Hippocampal formation (tissue), 2 donors: ENCODE measurements at places on chromosomes 12 and 14.

GRCh38 chr12:20450591-20451180 lies 82.3 kb downstream of the PDE3A start:
- DNase-seq: no peak

DNA sequence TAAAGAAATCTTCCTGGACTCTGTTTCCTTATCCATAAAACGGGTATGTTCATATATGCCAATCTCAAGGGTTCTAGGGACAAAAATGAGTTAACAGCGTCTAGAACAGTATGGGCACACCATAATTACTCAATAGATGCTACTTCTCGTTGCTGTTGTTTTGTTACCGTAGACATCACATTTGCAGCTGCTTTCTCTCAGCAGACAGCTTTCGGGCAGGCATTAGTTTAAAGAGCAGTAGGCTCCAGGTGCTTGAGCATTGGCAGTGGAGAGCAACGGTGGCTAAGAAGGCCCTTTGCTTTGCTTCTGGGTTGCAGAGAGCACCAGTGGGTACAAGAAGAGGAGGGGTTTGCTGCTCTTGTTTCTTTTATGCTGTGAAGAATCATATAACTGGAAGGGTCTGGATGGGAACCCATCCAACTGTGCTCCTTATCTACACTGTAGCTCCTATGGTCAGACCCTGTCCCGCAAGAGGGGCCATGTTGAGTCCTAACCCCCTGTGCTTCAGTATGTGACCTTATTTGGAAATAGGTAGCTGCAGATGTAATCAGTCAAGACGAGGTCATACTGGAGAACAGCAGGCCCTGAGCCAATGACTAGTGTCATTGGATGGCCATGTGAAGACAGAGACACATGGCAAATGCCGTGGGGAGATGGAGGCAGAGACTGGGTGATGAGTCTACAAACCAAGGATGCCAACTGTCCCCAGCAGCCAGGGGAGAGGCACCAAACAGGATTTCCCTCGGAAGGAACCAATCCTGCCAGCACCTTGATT lies 120.0 kb downstream of the RBM19 start:
- DNase-seq: no peak

- no peak for DNase-seq
These were observed 1.2 kb downstream of the MMP17 start for GRCh38 chr12:131829356-131829747.

DNA sequence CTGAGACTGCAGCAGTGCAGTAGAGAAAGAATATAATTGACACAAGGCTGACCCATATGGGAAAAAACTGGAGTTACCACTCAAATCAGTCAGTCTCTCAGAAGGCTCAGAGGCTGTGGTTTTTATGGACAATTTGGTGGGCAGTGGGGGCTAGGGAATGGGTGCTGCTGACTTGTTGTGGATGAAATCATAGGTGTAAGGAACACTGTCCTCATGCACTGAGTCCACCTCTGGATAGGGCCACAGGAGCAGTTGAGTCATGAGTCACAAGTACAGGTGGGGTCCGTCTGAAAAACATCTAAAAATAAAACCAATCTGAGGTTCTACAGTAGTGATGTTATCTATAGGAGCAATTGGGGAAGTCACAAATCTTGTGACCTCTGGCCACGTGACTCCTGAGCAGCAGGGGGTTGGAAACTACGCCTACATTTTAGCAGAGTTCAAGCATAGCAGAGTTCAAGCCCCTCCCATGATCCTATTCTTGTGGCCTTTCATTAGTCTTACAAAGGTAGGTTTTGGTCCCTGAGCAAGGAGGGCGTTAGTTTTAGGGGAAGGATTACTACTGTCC lies 18.1 kb upstream of the SGPP1 start:
- DNase-seq: no peak

- DNase-seq: no peak
These were observed 14.8 kb upstream of the DHRS2 start for GRCh38 chr14:23621204-23621931.

- no peak for DNase-seq
These were observed 243.0 kb downstream of the TTC8 start for GRCh38 chr14:89067293-89067972.

- no peak for DNase-seq
These were observed 8.1 kb downstream of the APPL2 start for GRCh38 chr12:105227879-105228278.

DNA sequence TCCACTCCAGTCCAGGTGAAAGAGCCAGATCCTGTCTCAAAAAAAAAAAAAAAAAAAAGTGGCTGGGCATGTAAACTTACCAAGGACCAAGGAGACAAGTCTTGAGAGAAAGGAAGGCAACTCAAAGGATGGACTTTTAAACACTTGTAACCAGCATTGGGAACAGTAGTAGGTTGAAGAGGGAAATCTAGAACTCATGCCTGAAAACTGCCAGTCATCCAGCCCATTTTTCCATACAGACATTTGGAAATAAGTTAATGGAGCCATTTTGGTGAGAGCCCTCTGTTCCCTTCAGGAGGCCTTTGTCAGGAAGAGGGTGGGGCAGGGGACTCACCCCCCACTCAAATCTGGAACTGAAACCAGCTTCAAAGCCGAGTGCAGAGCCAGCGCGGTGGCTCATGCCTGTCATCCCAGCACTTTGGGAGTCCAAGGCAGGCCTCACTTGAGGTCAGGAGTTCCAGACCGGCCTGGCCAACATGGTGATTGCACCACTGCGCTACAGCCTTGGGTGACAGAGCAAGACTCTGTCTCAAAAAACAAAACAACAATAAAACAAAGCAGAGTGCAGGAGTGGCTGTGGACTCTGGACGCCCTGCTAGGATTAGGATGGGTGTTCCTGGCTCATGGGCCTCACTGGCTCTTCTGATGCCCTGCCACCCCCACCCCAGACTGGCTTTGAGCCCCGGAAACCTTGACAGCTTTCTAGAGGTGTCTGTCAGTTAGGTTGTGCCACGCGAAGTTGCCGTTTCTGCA lies 1.6 kb upstream of the MLXIP start:
- no peak for DNase-seq

DNA sequence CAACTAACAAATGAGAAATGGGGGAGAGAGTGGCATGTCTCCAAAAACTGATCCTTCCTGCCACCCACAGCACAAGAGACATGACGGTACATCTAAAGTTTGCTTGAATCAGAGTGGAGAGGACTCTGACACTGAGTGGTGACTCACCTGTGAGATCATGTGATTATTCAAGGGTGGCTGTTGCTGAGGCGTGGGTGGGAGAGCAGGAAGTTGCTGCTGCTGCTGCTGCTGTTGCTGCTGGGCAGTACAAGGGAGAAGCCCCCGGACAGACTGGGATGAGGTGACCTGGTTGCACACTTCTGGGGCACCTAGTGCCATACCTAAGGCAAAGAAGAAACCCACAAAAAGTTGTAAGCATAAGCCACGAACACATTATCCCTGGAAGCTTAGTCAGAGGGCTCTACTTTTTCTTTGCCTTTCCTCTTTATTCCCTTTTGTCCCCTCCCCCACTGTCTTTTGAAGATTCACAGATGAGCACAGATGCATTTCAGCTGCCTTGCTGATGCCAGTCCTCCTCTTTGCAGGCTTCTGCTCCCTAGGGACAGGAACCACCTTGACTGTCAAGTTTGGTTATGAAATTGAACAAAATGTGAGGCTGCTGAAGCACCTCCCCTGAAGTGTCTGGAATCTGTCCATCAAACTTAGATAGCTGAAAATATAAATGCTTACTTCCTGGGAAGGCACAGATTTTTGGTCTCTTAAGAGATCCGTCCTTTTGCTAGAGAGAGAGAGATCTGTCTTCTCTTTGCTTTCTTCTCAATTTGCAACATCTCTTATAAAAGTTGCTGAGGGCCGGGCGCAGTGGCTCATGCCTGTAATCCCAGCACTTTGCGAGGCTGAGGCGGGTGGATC lies 29.4 kb upstream of the STAC3 start:
- DNase-seq: no peak

DNA sequence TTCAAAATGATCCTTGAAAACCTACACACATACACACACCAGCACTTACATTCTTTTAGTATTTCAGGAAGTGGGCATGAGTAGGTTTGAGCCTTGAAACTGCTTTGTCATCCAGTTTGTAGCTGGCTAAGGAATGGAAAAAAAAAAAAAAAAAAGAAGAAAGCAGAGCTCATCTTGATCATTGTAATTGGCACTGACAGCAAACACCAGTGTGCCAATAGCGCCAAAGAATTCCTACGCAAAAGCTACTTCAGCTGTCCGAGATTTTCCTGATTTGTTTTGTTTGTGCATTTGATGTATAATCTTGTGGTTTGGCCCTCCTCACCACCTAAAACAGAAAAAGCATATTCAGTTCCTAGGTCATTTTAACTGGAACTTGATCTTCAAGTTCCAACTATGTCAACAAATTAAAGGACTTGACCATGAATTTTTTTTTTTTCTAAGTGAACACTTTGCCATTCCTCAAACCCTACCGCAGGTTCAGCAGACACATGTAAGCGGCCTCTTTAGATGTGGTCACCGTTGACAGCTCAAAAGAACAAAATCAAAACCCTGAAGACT lies 57.3 kb downstream of the FLRT2 start:
- DNase-seq: no peak

- DNase-seq: no peak
These were observed 430.3 kb upstream of the PDE3A start for GRCh38 chr12:19938031-19938430.

- no peak for DNase-seq
These were observed 1586.5 kb upstream of the SEL1L start for GRCh38 chr14:83120187-83120586.

GRCh38 chr12:30191696-30192455 lies 408.1 kb upstream of the TMTC1 start:
- DNase-seq: no peak

DNA sequence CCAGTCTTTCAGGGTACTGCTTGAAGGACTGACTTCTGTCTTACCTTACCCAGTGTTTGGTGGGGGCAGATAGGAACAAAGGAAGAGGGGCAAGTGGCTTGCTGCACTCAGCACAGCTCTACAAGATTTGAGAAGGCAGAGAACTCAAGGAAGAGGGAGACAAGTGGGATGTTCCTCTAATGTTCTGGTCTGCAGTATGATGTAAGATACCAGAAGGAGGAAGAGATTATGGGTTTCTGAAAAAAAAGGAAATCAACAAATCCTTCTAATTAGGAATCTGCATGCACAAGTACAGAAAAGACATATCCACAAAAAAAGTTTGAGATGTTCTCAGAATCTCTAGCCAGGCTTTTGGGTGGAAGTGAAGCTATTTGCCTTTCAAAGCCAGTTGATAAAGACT lies 37.1 kb downstream of the USP15 start:
- DNase-seq: no peak

- DNase-seq: no peak
These were observed 14.6 kb downstream of the RAPGEF3 start for GRCh38 chr12:47744005-47744651.

DNA sequence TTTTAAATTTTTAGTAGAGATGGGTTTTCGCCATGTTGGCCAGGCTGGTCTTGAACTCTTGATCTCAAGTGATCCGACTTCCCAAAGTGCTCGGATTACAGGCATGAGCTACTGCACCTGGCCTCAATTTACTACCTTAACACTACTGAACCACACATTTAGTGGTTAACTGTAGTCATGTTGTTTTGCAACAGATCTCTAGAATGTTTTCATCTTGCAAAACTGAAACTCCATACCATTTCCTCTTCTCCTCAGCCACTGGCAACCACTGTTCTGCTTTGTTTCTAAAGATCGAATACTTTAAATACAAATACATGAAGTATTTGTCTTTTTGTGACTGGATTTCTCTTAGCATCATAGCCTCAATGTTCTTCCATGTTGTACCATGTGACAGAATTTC lies 15.4 kb upstream of the SMCO2 start:
- no peak for DNase-seq

DNA sequence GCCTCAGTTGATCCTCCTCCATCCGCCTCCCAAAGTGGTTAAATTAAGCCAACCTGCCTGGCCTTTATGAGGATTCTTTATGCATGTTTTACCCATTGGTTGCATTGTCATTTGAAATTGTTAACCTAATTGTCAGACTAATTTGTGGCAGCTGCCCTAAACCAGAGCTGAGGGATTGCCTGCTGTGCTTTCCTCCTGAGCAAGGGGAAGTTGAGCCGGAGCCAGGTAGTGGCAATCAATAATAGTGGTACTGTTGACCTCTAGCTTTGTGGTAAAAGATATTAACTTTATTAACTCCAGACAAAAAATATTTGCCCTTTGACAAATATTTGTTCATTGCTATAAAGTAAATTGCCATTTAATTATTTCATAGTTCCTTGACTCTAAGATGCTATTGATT lies 5.6 kb upstream of the HEBP1 start:
- DNase-seq: no peak

GRCh38 chr14:82766996-82767395 lies 1233.3 kb upstream of the SEL1L start:
- DNase-seq: no peak

DNA sequence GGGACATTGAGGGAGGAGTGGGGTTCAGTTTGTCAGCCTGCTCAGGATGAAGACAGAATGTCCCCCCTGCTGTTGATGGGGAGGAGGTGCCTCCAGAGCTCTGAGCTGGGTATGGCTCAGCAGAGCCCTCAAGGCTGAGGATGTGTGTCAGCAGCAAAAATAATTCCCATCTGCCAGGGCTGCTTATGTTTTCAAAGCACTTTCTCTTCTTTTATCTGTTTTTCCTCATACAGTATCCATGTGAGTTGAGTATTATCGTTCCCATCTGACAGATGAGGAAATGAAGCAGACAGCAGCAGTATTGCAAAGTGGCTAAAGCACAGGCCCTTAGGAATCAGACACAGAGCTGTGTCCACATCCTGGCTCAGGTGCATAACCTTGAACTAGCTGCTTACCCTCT lies 94.1 kb downstream of the SLC8A3 start:
- no peak for DNase-seq

- DNase-seq: no peak
These were observed 1.5 kb downstream of the FRMD6 start for GRCh38 chr14:51653079-51653774.

GRCh38 chr14:99972748-99973466 lies 92.3 kb upstream of the EVL start:
- no peak for DNase-seq

DNA sequence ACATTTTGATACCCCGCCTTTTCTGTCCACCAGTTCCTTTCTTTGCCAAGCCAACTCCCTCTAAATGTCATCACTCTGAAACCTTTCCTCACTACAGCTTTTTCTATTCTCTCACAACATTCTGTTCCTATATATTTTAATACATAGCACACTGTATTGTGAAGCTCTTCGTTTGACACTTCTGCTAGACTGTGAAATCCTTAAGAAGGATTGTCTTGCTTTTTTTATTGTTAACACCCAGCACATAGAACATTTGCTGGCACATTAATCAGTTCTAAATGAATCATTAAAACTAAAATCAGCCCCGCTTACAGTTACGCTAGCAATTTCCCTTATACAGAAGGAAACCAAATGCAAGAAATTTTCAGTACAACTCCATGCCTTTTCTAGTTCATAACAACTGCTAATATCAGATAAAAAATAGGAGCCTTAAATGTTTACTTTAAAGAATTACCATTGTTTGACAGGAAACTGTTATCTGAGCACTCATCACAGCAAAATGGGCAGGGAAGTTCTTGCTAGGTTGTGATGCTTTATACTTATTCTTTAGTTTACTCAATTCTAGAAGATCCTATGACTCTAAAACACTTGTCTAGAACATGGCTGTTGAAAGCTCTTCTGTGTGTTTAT lies 93.5 kb downstream of the PPP1R12A start:
- DNase-seq: no peak

- DNase-seq: no peak
These were observed 154.6 kb downstream of the SLC6A15 start for GRCh38 chr12:84757978-84758377.
